Activated T-helper 9 cell treated with anti-CD3 and anti-CD28 coated beads, Interleukin-2, amount 50 U/mL, for 16 hours (primary cell): ENCODE measurements at places on chromosomes 5 and 9.

- DNase-seq: no peak
Measured at GRCh38 chr5:36402512-36402906, 100.8 kb upstream of the RANBP3L start.

GRCh38 chr5:111277061-111277460 lies 52.9 kb downstream of the CAMK4 start:
- no peak for DNase-seq

GRCh38 chr5:180391276-180391675 lies 38.1 kb upstream of the GFPT2 start:
- DNase-seq: no peak

GRCh38 chr9:12863618-12864017 lies 88.8 kb downstream of the LURAP1L start:
- DNase-seq: no peak

- no peak for DNase-seq
Measured at GRCh38 chr5:59782856-59783255, 110.7 kb downstream of the PDE4D start.

DNA sequence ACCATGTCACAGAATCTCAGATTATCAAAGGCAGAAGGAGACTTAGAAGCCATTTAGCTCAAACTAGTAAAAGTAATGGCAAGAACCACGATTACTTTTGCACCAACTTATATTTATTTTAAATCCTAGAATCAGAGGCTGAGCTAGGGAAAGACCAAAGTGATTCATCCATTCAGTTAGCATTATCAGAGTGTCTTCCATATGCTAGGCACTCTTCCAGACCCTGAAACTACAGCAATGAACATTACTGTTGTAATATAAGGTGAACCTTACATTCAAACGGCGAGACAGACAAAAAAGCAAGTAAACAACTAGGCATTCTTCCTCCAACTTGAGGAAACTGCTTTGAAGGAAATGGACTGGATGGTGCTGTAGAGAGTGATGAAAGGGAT lies 7.9 kb downstream of the PDE6A start:
- no peak for DNase-seq

GRCh38 chr5:38455796-38456330 lies 100.6 kb downstream of the LIFR start:
- no peak for DNase-seq

GRCh38 chr5:173020154-173020581 lies 36.0 kb upstream of the CREBRF start:
- no peak for DNase-seq

GRCh38 chr5:67305913-67306710 lies 109.5 kb upstream of the CD180 start:
- DNase-seq: no peak

GRCh38 chr9:92480986-92481633 lies 1.2 kb downstream of the ASPN start:
- DNase-seq: no peak

DNA sequence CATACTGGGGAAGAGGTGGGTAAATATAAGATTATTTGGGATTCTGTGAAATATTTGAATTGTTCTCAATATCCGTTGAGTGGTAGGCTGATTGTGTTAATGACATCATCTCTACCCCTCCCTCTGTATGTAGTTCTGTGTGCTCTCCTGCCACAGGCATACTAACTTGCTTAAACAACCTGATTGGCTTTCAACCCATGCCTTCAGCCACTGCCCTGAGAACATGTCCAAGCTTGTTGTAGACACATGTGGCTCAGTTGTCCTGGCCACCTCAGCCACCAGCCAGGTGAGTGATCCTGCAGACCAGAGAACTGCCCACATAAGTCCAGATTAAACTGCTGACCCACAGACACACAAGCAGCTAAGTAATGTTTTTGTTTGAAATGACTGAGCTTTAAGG lies 31.1 kb downstream of the ANKS6 start:
- DNase-seq: no peak

DNA sequence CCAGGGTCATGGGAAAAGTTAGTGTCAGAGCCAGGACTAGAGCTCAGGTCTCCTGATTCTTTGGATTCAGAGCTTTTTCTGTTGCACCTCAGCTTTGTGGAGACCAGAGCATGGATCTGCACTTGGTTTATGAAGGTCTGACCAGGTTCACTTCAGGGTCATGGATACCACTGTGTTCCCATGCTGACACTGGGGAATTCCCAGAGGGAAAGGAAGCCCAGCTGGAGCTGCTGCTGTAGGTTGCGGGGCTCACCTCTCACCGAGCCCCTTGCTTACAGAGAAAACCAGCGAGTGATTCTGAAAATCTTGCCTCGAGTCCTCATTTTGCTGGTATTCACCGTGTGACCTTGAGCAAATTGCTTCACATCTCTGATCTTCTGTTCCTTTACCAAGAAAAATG lies 83.0 kb downstream of the RGS3 start:
- no peak for DNase-seq

- DNase-seq: peak; percentile 96
Measured at GRCh38 chr9:128117613-128118471, 9.7 kb downstream of the PTGES2 start.

GRCh38 chr5:99061711-99062110 lies 132.9 kb upstream of the CHD1 start:
- no peak for DNase-seq

- DNase-seq: no peak
Measured at GRCh38 chr9:76592974-76593347, 134.0 kb downstream of the GCNT1 start.

DNA sequence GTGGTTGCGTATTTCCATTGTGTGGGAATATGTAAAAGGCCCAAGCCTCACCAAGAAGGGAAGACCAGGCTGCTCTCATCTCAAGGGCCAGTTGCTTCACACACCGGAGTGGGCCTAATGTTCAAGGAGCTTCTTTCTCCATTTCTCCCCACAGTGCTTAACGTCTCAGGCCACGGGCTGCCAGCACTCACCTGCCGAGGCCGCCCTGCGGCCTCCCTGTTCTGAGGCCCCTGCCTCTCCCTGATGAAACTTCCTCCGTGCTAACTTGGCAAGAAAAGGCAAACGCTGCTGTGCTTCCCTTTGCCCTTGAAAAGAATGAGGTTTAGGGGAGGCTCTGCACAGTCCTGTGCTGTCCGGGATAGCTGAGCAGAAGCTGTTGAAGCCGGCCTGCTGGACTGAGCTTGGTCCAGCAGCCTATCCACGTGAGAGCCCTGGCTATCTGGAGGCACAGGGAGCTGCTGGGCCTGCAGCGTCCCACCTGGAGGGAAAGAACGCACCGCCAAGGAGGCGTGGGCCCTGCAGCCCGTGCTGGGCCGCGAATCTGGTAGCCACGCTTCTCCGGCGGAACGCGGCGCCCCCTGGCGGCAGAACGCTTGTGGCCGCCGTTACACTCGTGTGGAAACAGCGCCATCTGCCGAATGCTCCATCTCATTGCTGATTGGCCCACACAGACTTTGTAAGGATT lies 73.5 kb upstream of the PRSS3 start:
- DNase-seq: peak; percentile 81

DNA sequence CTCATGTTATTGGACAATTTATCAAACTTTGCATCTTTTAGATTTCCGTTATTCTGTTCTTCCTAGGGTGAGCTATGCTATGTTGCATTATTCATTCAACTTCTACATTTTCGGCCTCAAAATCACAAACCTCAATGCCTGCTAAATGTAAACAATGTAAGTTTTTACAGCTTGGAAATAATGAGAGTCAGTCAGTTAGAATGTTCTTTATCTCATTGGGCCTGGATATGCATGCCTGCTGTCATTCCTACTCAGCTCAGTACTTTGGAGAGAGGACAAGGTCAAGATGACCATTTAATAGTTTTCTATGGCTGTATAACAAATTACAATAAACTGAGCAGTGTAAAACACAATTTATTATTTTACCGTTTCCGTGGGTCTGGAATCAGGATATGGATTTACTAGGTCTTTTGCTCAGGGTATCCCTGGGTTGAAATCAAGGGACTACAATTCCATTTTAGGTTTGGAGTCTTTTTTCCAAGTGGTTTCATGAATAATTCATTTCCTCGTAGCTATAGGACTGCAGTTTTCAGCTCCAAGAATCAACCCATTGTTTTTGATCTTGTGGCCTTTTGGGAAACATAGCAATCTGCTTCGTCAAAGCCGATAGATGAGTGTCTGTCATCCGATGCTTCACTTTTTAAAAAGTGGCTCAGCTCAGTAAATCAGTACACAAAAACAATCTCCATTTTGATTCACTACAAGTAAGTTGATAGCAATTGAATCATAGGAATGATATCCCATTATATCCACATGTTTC lies 1143.2 kb upstream of the CDH6 start:
- no peak for DNase-seq

- DNase-seq: no peak
Measured at GRCh38 chr9:34513567-34514214, 9.1 kb downstream of the ENHO start.

DNA sequence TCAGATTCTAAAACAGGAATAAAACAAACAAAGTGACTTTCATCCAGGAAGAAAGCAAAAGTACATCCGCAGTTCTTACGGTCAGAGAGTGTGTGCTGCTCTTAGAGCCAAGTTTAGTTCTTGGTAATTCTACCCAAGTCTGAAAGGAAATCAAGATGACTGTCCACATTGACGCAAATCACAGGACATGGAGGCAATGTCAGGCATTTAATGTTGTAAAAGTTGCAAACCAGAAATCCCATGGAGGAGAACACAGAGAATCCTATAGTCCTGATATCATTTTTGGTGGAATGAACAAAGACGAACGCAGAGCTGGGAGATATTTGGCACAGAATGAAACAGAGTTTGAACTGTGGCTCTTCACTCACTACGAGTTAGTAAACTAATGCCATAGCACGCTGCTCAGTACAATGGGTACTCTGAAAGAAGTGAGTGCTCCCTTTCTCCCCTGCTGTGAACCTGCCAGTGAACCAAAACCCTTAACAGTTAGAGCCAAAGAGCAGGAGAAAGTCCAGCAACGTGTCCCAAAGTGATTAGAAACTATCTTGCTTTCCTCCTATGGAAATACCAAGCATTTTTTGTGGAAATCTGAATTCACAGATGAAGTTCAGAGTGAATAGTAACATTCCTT lies 74.3 kb downstream of the MUSK start:
- no peak for DNase-seq

DNA sequence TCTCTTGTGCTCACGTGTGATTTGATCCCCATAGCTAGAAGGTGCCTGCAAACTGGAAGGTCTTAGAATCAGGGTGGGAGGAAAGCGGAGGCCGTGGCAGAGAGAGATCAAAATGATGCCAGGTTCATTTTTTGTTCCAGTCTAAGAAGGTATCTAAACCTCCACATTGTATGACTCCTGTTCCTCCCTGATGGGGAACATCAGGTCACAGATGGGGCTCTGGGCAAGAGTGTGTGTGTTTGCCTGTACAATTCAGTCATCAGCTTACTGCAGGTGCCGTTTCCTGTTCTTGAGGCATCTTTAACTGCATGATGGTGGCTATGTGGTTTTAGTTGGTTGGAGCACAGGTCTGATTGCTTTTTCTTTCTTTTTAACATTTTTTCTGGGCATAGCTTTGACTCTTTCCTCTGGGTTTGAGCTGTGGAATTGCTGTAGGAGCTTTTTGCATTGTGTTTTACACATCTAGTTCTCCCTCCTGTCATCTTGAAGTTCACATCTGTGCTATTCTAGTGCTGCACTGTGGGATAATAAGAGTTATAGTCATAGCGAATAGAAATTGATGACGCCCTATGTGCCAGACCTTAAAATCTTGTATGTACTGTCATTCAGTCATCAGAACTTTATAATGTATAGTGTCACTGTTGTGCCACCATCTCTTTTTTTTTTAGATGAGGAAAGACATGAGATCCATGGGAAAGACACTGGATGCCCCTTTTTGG lies 30.8 kb downstream of the ARHGAP26 start:
- DNase-seq: peak; percentile 4

DNA sequence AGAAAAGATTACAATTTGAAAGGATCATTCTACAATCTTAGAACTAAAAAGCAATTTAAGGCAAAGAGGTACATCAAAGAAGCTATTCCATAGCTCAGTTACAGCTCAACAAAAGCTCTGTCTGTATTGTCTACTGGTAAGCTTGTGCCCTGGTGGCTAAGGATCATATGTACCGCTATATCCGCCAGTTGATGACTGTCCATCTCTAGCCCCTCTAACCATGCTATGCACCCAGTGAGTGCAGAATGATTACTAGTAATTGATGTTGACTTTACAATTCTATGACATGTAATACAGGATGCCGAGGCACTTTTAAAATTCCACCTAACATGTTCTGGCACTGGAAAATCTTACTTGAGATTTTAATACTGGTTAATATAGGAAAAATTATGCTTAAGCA lies 13.1 kb downstream of the LOX start:
- no peak for DNase-seq

DNA sequence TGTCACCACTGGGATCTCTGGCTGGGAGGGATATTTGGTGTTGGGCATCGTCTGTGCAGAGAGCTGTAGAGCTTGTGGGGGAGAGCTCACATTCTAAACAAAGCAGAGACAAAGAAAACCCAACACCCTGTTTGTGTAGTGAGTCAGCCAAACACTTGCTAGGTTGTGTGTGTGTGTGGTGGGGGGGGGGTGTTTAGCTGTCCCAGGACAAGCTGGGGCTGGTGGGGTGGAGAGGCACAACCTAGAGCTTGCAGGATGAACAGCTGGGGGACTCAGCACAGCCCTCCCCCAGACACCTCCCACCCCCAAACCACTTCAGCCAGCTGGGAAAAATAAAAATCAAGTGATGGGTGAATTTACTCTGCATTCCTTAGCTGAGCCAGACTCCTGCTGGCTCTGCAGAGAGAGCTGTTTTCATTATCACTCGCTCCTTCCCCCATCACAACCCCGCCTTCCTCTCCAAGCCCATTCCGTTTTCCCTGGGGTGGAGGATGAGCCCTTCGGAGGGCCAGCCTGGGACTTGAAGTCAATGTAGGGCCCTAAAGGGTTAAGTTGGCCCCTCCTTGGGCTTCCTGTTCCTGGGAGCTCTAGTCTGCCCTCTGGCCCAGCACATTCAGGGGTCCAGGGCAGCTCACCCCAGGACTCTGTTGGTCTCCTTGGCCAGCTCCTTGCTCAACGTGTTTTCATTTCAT lies 2.6 kb downstream of the OLFML2A start:
- DNase-seq: no peak

- DNase-seq: no peak
Measured at GRCh38 chr9:114501796-114502682, 3.2 kb downstream of the WHRN start.

GRCh38 chr5:129410488-129410887 lies 49.6 kb upstream of the ADAMTS19 start:
- no peak for DNase-seq

- no peak for DNase-seq
Measured at GRCh38 chr9:101509572-101509971, 24.1 kb upstream of the RNF20 start.
